SK-N-MC (cell line): ENCODE measurements at places on chromosomes 12 and 14.

DNA sequence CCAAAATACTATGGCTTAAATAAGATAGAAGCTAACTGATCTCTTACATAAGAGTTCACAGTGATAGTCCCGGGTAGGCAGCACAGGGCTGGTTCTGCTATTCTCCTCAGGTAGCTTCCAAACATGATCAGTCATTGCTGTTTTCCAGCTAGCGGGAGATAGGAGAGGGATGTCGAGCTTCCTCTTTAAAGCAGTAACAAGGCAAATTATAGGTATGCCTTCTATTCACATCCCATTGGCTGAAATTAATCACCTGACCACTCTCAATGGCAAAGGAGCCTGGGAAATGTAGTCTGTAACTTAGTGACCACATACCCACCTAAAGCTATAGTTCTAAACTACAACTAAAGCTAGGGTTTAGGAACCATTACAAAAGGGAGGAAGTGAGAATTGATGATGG lies 34.5 kb upstream of the VRK1 start:
- peak; percentile 45 for DNase-seq

- no peak for DNase-seq
Measured at GRCh38 chr14:65156568-65157366, 54.5 kb upstream of the MAX start.

GRCh38 chr14:75452900-75453816 lies 25.3 kb downstream of the JDP2 start:
- DNase-seq: peak; percentile 40

DNA sequence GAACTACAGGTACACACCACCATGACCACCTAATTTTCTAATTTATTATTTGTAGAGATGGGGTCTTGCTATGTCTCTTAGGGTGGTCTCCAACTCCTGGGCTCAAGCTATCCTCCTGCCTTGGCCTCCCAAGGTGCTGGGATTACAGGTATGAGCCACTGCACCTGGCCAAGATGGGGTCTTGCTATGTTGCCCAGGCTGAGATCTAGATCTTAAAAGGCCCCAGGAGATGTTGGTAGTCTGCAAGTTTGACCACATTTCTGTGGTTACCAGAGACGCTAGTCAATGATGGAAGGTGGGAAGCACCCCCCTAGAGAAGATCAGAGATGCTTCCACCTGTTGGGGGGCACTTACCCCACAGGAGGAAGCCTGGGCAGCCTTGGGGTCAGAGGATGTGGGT lies 34.7 kb downstream of the FOXN4 start:
- DNase-seq: no peak

- peak; percentile 59 for DNase-seq
Measured at GRCh38 chr12:116551952-116552772, 7.0 kb upstream of the MAP1LC3B2 start.

DNA sequence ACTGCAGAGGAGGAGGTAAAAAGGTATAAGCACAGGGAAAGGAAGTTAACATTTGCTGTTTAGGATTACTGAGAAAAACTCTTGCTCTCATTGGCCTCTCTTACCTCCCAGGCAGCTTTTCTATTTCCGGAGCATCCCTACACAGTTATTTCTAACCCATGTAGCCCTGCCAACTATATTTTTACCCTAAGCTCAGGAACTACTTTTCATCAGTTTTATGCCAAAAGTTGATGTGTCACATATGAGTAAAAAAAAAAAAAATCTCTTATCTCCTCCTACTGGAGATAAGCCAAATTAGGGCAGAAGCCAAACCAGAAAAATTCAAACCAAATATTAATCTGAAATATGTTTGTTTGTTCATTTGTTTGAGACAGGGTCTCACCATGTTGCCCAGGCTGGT lies 34.4 kb upstream of the PSMA6 start:
- DNase-seq: no peak

GRCh38 chr12:44889162-44889561 lies 13.0 kb upstream of the NELL2 start:
- no peak for DNase-seq

GRCh38 chr12:4951601-4952000 lies 41.9 kb downstream of the KCNA1 start:
- DNase-seq: no peak
